ENCODE measurements at places on chromosomes 7 and 10.

GRCh38 chr10:13422800-13423199 lies 74.7 kb upstream of the SEPHS1 start:
- DNase-seq: no peak

- DNase-seq: no peak
These were observed 102.0 kb upstream of the INSYN2A start for GRCh38 chr10:127298381-127298780.

- peak; percentile 88 for DNase-seq
These were observed 5.6 kb upstream of the ZNF518A start for GRCh38 chr10:96124230-96125141.

- DNase-seq: peak; percentile 83
These were observed 23.6 kb upstream of the SRI start for GRCh38 chr7:88243345-88243909.

- no peak for DNase-seq
These were observed 124.3 kb downstream of the ADCY1 start for GRCh38 chr7:45698303-45699014.

- DNase-seq: no peak
These were observed 312.8 kb downstream of the TNS3 start for GRCh38 chr7:47268851-47269836.

GRCh38 chr7:123658023-123658422 lies 2.4 kb downstream of the LMOD2 start:
- DNase-seq: no peak

- DNase-seq: no peak
These were observed 41.6 kb downstream of the BMPR1A start for GRCh38 chr10:86798025-86798424.

- DNase-seq: no peak
These were observed 61.6 kb downstream of the CCDC71L start for GRCh38 chr7:106599343-106599698.

DNA sequence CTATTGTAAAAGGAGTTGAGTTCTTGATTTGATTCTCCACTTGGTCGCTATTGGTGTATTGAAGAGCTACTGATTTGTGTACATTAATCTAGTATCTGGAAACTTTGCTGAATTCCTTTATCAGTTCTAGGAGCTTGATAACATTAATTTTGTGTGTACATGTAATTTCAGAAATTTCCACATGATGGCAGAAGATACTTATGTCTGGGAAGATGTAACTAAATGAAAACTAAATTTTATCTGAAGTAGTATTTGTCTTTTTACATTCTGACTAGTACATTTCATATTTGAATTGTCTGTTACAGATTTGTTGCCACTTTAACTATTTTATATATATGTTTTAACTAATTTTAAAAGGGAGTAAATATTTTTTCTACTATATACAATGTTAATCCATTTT lies 27.6 kb downstream of the SDHAF3 start:
- no peak for DNase-seq

DNA sequence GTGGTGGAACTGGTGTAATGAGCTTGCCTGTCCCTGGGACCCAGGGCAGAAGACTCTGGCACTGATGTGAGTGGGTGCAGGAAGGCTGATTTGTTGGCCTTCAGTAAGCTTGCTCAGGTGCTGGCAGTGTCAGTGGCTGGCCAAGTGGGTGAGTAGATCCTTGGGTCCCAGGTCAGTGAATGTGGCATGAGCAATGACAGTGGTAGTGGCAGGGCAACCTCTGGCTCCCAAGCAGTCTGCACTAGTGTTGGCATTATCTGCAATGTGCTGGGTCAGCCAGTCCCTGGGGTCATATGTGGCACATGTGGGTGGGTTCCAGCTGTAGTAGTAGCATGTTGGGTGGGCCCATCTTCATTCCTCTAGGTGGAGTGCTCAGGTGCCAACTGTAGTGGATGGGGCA lies 640.9 kb upstream of the GRM3 start:
- DNase-seq: no peak

DNA sequence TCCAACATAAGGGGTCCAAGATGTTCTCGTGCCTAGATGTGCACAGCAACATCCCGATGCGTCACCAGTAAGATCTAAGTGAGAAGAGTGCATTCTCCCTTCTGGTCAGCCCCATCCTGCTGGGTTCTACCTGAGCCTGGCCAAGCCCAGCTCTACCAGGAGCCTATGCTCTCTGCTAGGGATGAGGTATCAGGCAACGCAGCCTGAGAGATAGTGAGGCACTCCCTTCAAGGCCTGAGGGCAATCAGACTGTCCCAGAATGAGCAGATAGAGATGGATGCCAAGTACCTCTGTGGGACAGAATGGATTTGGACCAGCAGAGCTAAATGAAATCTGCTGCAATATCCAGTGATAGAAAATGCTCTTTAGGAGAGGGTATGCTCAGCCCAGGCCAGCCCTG lies 26.7 kb downstream of the DDC start:
- DNase-seq: no peak

DNA sequence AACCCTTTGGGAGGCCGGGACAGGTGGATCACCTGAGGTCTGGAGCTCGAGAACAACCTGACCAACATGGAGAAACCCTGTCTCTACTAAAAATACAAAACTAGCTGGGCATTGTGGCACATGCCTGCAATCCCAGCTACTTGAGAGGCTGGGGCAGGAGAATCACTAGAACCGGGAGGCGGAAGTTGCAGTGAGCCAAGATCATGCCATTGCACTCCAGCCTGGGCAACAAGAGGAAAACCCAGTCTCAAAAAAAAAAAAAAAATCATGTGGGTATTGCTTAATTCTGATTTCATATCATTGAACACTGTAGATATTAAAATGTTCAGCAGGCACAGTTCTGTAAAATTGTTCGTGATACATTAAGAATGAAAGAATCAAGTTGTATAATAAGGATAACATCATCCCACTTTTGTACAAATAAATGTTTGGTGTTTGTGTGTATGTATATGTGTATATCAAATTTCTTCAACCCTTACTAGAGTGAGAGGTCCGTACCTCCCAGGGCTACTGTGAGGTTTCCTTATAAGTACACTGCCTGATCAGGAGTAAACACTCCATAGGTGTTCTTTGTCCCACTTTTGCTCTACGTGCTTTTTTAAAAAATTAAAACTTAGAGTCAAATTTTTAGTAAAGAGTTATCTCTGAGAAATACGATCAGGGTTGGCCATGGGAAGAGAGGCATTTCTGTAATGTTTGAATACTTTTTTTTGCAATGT lies 31.7 kb downstream of the PLEKHS1 start:
- DNase-seq: no peak

GRCh38 chr7:97513326-97513725 lies 218.6 kb upstream of the TAC1 start:
- no peak for DNase-seq

GRCh38 chr7:31192986-31193385 lies 140.9 kb downstream of the ADCYAP1R1 start:
- peak; percentile 87 for DNase-seq

DNA sequence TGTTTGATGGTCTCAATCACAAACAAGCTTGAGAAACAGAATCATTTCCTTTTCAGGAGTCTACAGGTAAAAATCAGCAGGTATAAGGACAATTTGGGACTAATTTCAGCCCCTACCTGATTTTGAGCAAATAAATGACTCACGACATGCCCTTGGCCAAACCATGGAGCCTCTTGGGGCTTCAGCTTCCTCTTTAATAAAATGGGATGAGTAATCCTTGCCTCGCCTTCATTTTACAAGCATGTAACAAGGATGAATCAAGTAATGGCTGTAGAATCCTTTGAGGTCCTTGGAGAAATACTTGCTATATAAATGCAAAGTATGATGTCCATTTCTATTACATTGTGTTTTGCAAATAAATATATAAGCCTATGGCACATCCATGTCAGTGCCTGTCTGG lies 212.8 kb upstream of the PODXL start:
- DNase-seq: no peak
